ENCODE measurements at places on chromosomes 7 and 10.

DNA sequence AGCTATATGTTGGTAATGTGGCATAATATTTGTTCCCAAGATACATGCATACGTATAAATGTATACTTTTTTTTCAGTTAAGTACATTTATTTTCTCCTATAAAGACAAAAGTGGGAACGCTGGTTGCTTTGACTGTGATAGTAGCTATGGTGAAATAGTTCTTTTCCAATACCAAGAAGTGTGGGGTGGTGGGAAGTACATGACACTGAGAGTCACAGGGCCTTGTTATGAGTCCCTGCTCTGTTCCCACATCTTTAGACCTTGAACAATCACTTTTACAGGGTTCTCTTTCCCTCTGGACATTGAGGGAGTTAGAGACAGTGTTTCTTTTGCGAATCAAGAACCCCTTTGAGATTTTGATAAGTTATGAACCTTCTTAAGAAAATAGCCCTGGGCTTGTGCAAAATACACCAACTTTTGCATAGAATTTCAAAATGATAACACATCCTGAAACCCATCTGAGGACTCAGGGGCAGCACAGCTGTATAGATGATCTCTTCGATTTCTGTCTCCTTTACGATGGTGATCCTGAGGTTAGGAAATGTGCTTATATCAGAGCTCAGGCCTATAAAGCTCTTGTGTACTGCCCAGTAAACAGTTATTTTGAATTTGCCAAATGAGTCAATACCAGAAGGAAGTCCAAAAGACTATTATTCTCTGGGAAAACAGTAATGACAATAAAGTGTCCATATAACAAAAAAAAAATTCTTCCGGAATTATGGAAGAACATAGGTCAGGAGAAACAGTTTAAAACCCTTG, 1.1 kb downstream of the LMOD2 start:
- DNase-seq, result no peak

DNA sequence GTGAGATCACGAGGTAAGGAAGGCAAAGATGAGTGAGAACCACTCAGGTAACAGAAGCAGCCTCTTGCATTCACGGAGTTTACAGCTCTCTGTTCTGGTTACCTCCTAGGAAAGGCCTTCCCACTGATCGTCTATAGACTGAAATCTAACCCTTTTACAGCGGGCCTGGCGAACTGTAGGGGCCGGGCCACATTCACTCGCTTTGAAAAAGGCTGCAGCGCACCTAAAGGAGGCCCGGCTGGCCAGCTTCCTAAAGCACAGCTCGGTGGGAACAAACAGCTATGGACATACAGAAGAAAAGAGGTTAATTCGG, 565 bp downstream of the ATP5MK start:
- DNase-seq, result no peak

DNA sequence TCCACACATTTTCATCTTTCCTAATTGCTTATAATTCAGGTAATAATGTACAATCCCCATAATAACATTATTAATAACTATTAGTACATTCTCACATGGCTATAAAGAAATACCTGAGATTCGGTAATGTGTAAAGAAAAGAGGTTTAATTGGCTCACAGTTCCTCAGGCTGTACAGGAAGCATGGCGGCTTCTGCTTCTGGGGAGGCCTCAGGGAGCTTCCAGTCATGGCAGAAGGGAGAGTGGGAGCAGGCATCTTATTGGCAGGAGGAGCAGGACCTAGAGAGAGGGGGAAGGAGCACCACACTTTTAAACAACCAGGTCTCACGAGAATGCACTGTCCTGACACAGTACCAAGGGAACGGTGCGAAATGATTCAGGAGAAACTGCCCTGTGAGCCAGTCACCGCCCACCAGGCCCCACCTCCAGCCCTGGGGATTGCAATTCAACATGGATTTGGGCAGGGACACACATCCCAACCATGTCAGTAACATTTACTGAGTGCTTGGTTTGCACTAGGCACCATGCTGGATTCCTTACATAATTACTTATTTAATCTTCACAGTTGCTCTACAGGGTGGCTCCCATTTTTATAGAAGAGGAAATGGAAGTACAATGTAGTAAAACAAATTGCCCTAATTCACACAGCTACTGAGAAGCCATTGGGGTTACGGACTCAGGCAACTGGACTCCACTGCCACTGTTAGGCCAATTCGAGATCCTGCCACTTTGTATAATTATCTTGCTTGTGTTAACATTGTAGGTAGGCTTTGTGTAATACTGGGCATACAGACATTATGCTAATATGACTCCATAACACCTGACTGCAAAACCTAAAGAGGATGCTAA, 8.7 kb upstream of the ESYT2 start:
- no peak for DNase-seq

- no peak for DNase-seq
These were observed 1071.2 kb downstream of the TYW1 start for GRCh38 chr7:68067845-68068244.

- DNase-seq, result no peak
These were observed at the start of gene NXPH1 for GRCh38 chr7:8433477-8434289. NXPH1 (plus strand) TSS chr7:8433609.

DNA sequence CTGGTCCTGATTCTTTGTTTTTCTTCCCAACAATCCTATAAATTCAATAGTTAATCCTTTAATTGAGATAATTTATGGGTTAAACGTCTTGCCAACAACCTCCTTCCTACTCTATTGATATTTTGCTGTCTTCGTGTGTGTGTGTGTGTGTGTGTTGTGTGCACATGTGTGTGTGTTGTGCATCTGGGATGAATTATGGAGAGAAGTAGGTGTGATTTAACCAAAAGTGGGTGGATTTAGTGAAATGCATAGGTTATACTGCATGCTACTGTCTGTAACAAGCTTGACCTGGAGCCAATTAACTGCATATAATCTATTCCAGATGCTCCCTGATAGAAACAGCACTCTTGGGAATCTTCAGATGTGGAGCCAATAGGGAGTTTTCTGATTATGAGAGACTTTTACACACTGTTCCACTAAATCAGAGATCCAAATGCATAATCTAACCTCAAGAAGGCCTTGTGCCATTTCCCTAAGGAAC, 61.2 kb downstream of the SEMA3D start:
- no peak for DNase-seq

DNA sequence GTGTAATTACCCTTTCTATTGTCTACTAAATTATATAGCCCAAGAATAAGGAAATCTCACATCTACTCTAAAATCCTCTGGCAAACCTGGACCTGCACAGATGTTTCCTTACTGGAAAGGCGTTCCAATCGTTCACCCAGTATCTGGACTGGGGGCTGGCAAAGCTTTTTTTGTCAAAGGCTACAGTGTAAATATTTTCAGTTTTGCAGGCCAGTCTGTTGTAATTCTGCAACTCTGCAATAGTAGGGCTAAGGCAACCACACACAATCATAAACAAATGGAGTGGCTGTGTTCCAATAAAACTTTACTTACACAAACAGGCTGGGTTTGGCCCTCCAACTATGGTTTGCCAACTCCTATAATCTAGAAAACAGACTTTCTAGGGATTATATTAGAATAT, 56.2 kb downstream of the GLI3 start:
- no peak for DNase-seq

- no peak for DNase-seq
These were observed 12.8 kb upstream of the PROSER2 start for GRCh38 chr10:11810313-11810766.

GRCh38 chr10:3874990-3875841, 90.2 kb upstream of the KLF6 start:
- no peak for DNase-seq

- DNase-seq, result no peak
These were observed 147.9 kb upstream of the FZD8 start for GRCh38 chr10:35789996-35790395.

DNA sequence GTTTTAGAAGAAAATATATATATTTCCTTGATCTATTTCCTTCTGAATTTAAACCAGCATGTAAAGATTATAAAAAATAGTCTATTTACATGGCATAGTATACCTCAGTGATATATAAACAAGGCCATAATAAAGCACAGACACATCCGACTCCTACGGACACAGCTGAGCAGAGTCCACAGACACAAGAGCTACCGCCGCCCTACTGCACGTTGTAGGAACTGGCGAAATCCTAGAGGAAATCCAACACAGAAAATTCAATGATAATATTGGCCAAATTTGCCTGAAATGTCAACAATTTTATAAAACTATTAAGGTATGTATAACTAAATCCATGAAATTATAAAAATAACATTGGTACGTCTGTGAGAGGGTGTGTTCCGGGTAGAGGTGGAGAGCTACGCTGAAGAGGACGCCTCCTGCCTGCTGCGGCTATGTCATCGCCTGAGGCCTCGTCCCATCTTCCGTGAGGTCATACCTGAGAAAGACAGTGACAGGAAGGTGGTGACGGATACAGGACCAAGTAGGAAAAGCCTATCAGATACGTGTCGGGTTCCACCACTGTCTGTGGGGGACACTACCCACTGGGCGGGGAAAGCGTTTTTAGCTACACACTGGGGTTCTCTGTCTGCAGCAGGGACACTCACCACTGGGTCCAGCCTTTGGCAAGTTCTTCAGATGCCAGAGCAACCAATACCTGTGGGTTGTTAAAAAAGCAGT, 29.3 kb upstream of the NCAPG2 start:
- DNase-seq, result no peak

- no peak for DNase-seq
These were observed 198.9 kb downstream of the WDR37 start for GRCh38 chr10:1255118-1255517.

DNA sequence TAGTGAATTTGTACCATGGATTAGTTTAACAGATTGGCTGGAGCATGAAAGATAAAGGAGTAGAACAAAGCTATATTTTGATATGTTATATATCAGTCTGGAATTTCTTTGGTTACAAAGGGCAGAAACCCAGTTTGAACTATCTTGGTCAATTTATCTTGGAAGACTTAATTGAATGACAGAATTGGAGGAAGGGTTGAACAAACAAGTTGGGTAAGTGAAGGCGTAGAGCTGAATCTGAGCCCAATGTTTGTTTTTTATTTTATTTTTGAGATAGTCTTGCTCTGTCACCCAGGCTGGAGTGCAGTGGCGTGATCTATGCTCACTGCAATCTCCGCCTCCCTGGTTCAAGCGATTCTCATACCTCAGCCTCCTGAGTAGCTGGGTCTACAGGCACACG, 21.8 kb upstream of the JCAD start:
- DNase-seq, result no peak

DNA sequence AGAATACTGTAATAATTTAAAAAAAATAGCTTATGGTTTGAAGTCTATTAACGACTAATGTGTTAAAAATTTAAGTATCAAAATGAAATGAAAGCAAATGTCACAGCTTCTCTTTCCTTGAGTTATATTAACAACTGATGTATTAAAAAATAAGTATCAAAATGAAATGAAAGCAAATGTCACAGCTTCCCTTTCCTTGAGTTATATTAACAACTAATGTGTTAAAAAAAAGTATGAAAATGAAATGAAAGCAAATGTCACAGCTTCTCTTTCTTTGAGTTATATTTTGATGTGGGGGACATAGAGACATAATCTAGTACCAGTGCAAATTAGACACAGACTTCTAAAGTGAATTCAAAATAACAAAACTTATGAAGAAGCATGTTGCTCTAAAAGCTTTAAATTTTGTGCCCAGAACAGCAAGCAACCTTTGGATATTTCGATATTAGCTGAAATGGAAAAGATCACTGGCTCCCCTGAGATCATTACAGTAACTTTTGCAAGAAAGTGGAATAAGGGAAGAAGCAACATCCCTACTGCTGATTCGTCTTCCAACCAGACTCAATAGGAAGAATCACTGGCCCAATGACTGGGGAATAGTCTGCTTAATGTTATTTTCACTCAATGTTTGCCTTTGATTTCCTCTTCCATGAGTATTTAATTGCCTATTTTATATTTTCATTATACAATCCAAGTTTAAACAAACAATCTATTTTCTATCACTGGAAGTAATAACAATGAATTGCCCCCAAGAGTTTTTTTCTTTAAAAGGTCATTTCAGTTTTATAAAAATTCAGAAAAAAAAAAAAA, 8.0 kb downstream of the SKAP2 start:
- DNase-seq, result no peak

DNA sequence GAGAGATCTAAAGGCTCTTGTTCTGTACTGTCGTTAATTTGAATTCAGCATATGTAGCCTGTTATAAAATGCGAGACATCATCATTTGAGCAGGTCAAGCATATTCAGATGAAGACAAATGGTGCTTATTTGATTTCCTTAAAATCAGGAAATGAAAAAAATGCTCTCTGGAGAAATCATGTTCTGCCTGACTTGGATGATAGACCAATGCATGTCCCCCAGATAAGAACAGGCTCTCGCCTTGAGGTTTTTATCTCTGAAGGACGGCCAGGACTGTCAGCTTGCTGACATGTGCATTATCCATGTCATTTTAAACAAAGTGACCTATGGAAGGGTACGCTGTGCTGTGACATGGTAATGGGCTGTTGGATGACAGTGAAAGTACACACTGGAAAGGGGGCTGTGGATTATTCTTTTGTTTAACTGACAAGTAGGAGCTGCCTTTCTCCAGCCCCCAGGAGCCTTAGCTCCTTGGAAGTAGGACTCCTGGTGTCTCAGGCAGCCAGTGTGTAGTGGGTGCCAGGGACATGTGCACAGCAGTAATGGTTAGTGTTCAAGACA, 695.1 kb upstream of the GALNT17 start:
- DNase-seq, result no peak

DNA sequence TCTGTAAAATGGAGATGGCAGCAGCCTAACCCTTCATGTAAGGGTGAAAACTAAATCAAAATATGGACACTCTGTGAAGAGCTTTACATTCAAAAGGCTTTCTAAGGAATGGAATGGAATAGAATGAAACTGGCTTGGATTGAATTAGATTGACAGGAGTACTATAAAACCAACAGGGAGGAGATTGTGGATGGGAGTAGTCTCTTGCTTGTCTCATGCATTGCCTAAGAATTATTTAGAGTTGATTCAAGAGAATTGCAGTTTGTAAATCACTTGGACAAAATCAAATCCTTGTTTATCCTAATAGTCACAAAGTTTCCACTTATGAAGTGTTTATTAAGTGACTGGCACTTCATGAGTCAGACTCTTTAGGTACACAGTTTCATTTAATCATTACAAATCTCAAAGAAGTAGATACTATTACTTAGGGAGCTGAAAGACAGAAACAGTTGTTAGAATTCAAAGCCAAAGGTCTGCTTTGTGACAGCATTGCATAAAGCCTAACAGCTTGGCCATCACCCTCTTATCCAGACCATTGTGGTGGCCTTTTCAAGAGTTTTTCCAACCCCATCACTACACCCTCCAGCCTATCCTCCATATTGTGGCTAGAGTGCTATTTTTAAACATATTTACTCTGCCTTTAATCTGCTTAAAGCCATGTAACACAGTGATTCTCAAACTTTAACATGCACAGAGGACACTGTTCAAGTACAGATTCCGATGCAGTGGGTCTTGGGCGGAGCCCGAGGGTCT, 91.9 kb upstream of the GHITM start:
- DNase-seq, result no peak

All from stimulated activated CD8-positive, alpha-beta memory T cell treated with anti-CD3 and anti-CD28 coated beads, Interleukin-4, amount 100 ng/mL, for 1 hour (primary cell).